GM04503 (cell line): ENCODE measurements at places on chromosomes 1 and 21.
A peak's percentile ranks its signal among the peaks of the same experiment; 100 is the strongest.

GRCh38 chr1:24605534-24606295, 37.4 kb upstream of the SRRM1 start:
- DNase-seq = no peak

GRCh38 chr1:5994713-5995621, 2.7 kb upstream of the NPHP4 start:
- DNase-seq = no peak

DNA sequence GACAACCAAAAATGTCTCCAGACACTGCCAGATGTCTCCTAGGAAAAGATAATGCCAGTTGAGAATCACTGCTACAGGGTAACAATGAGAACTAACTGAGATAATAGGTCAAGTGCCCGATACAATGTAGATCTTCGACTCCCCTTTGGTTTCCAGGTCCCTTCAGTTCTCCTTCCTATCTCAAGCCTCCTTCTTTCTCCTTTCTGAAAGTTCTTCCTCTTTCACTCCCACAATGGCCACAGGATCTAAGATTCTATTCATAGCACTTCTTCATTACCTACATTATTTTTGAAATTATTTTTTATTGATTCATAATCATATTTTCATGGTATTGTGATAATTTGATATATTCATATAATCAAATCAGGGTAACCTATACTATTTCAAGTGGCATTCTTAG, 6.3 kb downstream of the PFDN2 start:
- no peak for DNase-seq

DNA sequence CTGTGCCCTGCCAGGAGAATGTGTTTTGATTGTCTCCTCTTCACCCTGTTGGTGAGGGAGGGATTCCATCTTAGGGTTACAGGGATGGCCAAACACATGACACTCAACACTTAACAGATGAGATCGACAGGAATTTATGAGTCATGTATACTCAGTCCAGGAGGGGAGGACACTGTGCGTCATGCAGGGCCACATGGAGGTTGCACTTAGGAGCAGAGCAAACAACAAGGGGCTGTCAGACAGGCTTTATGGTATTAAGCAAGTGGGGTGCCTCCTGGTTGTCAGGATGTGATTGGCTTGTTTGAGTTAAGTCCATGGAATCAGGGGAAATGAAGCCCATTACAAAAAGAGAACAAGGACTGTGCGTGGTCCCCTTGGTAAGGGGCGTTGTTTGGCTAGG, 26.9 kb downstream of the EDARADD start:
- no peak for DNase-seq

- DNase-seq = no peak
These were observed 253.2 kb upstream of the FOXD3 start for GRCh38 chr1:63069214-63069613.

DNA sequence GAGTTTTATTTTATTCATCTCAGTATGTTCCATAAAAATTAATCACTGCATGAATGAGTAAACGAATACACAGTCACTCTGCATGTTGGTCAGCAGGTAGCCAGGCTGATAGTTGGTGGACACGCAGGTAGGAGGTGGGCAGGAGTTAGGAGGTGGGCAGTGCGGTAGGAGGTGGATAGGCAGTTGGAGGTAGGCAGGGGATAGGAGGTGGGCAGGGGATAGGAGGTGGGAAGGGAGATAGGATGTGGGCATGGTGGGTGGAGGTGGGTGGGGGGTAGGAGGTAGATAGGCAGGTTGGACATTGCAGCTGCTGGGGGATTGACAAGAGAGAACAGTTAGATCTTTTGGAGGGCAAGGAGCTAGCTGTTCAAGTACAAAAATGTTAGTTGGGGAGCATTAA, 322.7 kb downstream of the PTPRU start:
- no peak for DNase-seq

GRCh38 chr1:171794085-171794484, 12.6 kb downstream of the METTL13 start:
- DNase-seq = peak; percentile 56

DNA sequence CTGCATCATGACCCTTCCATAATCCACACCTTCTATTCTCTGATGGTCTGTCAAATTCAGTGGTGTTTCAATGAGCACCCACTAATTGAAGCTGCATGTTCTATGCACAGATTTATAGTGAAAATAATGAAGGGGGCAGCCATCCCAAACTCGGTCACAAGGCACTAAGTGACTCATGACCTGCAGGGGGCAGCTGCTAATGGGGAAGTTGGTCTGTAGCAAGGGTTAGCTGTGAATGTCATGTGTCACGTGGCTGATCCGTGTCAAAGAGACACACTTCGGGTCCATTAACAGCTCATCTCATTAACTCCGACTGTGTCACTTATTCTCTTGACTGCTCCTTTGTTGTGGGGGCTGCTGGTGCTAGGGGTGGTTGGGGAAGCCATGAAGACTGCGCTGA, 306.6 kb downstream of the PCP4 start:
- no peak for DNase-seq

GRCh38 chr21:36186506-36187399, 30.1 kb downstream of the DOP1B start:
- DNase-seq = no peak

GRCh38 chr1:221396526-221396925, 345.4 kb downstream of the DUSP10 start:
- DNase-seq = no peak

DNA sequence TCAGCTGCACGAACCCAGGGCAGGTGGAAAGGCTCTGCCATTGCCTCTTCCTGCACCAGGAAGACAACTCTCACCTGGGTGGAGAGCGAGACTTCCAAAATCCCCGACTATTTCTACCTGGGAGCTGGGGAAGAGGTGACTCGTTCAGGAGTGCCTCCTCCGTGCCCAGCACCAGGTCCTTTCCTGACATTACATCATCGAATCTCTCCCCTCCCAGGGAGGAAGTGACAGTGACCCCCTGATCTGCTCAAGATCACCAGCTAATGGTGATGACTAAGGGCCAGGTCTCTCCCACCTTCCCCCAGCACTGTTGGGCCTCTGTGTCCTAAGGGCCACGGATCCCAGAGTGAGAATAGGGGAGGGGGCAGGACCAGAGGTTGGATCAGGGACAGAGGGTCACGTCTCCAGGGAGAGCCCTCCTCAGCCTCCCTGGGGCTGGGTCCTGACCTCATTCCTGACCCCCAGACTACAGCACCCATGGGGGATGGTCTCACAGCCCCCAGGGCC, 6.8 kb downstream of the MEGF6 start:
- DNase-seq = no peak

DNA sequence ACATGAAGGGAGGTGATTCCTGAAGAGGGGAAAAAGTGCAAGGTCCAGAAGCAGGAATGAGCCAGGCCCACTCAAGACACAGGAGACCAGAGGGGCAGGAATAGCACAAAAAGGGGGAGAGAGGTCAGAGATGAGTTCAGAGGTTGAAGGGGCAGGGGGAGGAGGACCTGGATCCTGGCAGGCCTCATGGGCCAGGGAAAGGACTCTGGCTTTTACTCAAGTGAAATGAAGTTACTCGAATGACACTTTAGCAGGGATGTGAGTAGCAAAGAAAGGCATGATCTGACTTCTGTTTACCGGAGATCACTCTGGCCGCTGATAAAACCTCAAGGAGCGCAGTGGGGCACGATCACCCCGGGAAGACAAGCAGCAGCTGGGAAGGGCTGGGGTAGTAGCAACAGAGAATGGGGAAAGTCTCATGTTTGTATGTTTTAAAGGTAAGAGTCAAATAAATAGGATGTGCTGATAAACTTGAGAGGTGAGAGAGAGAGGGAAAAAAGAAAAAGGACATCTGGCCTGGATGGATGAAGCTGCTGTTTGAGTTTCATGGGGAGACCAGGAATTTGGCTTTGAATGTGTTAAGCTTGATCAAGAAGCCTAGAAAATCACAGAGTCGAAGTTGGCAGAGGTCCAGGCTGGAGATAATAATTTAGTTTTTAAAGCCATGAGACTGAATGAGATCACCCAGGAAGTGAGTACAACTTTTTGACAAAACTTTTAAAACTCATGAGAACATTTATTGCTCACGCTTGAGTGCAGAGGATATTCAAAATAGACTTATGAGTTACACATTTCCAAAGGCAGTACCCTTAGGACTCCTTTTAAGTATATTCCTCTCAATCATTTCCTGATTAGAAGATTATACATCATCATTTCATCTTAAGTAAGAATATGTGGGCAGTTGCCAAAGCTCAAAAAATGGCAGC, 156.0 kb downstream of the RERE start:
- peak; percentile 62 for DNase-seq

DNA sequence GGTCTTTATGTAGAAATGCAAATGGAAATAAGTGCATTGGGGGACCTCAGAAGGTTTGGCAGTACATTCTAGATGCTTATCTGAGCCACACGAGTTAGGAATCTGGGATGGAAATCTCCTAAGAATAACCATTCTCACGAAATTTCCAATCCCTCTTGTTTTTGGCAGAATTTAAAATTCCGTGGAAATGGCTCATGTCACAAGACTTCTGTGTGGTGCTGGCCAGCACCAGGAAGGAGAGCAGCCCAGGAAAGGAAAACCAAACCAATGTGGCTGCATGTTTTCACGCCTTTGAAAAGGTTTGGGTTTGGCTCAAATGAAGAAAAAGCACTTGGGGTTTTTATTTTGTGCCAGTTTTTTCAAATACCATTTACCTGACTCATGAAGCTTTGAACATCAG, 80.1 kb upstream of the KCNK2 start:
- DNase-seq = peak; percentile 99

DNA sequence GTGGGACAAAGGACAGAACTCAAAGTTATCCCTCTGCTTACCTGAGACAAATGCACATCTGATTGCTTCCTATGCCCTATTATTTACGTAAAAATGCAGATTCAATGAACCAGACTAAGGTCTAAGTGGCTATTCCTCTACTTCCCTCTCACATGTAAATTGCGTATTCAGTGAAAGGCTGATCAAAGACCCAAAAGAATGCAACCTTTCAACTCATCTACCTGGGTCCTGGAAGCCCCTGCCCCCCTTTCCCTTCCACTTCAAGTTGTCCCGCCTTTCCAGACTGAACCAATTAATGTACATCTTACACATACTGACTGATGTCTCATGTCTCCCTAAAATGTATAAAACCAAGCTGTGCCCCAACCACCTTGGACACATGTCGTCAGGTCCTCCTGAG, 14.6 kb downstream of the SSX2IP start:
- no peak for DNase-seq

DNA sequence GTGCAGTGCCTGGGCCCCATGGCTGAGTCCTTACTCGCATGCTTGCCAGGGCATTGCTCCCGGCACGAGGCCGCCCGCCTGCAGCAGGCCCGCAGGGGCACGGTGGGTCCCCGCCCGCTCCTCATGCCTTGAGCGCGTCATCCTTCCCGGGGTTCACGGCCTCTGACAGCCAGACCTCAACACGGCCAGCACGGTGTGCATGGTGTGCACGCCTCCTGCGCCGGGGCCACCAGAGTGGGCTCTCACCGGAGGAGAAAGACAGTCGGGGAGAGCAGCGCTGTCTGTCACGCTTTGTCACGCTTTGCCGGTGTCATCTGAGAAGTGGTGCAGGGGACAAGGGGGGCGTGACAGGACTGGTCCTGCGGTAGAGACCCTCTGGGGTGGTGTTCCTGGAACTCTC, 11.9 kb upstream of the COL18A1 start:
- DNase-seq = no peak

- no peak for DNase-seq
These were observed 18.0 kb upstream of the PRDM15 start for GRCh38 chr21:41897047-41897669.

DNA sequence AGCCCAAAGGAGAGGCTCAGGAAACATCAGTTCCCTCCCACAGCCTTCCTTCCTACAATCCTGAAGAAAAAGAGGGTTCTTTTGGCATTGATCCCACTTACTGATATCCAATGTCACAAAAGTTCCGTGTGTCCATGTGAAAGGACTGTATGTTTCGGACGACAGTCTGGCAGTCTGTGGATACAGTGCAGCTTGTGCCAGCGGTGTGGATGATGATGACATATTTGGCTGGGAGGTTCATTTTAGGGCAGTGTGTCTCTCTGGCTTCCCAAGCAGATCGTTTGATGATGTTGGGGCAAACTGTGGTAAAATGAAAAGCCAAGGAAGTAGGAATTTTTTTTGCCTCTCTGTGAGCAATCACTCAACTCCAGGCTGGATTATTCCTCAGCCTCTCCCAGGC, 10.4 kb downstream of the PGLYRP3 start:
- DNase-seq = no peak
